ENCODE measurements at places on chromosomes 5 and 9.
A peak's percentile ranks its signal among the peaks of the same experiment; 100 is the strongest.

GRCh38 chr5:80368661-80369480 lies 39.0 kb upstream of the ZFYVE16 start:
- DNase-seq = no peak

- DNase-seq = no peak
Observed at GRCh38 chr9:72361217-72361616, 3.8 kb downstream of the ZFAND5 start.

DNA sequence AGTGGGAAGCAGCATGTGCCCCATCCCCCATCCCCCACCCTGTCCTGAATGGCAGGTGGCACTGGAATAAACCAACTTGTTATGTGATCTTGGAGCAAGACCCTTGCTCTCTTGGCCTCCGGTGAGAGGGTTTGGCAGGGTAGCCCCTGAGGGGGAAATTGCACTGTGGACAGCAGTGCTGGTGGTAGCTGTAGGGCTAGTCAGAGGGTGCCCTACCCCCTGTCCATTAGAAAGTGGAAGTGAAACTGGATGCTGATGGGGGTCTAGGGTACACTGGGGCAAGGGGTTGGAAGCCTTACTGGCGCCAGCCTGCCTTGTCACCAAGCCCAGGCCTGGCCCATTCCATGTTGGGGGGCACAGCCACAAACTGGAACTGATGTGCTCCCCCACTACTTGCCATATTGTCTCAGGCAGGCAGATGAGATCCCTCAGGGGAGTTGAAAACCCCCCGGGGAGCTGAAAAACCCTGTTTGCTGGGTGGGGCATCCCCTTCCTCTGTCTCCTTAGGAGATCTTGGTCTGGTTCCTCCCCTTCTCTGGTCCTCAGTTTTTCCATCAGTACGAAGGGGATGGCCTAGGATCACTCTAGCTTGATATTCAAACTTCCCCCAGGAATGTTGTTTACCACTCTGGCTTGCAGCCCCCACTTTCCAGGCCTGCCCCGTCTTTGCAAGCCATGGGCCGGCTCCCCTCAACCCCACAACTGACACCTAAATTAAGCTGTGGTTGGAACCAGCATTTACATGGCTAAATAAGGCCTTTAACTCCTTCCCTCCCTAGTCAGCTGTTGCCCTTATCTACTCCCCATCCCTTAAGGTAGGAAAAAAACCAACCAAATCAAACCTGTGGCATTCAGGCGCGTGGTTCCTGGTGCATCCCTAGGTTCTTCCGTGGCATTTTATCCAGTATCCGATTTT lies 14.4 kb upstream of the SYNPO start:
- DNase-seq = no peak

DNA sequence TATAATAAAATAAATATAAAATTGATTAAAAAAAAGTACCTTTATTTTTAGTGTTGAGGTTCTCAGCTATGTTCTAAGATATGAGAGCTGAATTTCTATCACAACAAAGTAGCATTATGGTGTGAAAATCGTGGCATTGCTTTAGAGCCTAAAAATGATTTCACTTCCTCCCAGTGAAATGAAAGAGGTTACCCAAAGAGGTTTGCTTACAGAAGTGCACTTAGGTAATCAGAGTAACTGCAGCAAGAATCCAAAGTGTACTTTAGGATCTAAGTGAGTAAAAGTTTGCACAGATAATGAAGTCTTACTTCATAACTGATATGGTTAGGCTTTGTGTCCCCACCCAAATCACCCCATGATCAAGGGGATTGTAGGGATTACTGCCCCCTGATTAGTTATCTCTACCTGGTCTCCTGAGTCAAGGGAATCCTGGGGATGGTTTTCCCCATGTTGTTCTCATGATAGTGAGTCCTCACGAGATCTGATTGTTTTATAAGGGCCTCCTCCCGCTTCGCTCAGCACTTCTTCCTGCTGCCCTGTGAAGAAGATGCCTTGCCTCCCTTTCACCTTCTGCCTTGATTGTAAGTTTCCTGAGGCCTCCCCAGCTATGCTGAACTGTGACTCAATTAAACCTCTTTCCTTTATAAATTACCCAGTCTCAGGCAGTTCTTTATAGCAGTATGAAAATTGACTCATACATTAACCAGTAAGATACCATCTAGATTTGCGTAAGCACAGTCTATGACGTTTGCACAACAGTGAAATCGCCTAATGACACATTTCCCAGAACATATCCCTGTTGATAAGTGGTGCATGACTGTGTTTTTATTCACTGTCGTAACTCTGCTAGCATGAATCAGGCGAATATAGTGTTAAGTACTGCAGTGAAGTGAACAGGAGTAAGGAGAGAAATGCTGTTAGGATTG lies 40.3 kb upstream of the LRRC70 start:
- DNase-seq = peak; percentile 67

DNA sequence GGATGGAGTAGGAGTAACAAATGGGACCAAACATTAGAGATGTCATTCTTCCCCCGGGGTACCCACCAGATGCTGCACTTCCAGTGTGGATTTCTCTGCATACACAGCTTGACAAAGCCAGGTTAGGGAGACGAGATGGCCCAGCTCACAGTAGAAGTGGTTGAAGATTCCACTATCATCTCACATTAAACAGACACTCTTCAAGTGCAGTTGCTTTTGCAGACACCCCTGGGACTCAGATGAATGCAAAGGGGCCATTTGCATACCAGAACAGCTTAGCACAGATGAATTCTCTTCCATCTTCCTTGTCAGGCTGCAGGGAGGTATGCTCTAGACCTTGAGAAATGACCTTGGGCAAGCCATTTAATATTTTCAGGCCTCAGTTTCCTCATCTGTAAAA lies 12.6 kb upstream of the C5orf58 start:
- no peak for DNase-seq

DNA sequence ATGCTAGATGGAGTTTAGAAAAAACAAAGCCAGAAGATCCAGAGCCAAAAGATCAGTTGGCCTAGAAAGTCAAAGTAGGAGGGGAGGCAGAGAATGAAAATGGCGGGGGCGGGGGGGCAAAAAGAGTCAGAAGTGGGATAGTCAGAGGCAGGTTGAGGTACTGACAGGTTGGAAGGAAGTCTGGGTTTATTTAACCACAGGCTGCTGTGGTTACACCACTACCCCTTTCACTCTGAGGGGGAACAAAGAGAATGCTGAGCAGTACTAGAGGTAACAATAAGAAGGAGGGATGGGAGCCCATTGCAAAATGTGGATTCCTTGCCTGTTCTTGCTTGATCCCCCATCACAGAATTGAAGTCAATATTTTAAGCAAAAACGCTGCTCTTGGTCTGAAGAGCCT lies 111.8 kb downstream of the CAVIN4 start:
- DNase-seq = no peak

GRCh38 chr5:137627293-137627692 lies 108.6 kb downstream of the KLHL3 start:
- DNase-seq = no peak

GRCh38 chr9:130160862-130161470 lies 11.2 kb upstream of the NCS1 start:
- DNase-seq = no peak

DNA sequence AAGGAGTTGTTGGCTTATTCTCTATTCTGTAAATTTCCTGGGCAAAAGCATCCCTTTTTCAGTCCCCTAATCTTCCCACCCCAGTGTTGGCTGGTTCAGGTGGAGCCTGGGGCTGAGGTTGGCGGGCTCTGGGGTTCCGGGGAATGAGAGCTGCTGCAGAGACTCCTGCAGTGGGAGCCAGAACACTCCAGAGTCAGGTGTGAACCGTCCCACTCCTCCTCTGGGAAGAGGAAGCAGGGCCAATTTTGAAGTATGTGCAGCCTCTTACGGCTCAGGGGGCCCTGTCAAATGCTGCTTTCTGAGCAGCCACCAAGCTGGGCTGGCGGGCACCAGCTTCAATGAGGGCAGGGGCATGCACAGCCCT lies 42.8 kb downstream of the JADE2 start:
- DNase-seq = no peak

DNA sequence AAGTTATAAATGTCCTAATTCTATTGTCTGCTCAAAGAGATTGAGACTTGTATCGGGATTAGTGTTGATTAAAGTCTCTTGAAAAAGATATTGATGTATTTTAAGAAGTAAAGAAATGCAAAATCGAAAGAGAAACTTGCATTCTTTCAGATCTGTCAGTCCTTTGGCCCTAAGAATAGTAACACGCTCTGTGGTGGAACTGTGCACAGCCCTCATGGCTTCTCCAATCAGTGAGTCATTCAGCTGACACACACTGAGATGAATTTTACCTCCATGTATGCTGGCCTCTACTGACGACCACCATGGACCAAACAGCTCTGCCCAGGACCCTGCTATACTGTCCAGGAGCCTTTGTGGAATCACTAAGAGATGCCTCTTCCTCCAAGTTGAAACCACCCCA lies 232.4 kb downstream of the ESM1 start:
- DNase-seq = no peak

DNA sequence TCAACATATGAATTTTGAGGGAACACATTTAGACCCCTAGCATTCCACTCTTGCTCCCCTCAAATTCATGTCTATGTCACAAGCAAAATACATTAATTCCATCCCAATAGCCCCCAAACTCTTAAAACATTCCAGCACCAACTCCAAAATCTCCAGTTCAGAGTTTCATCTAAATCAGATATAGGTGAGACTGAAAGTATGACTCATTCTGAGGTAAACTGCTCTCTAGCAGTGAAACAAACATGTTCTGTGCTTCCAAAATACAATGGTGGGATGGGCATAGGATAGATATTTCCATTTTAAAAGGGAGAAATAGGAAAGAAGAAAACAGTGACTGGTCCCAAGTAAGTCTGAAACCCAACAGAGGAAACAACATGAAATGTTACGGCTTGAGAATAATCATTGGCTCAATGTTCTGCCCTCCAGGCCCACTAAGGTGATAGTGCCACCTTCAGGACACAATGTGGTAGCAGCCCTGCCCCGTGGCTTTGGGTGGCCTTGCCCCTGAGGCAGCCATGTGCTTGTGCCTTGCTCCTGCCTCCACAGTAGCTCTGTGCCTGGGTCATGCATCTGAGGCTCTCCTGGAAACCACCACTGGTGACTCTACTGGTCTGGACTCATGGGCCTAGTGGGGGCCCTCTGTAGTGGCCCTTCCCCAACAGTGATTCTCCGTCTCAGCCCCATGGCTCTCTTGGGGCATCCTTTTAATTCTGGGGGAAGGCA lies 36.4 kb upstream of the IPPK start:
- DNase-seq = peak; percentile 59

GRCh38 chr9:75892216-75892911 lies 1.9 kb downstream of the PCSK5 start:
- no peak for DNase-seq

DNA sequence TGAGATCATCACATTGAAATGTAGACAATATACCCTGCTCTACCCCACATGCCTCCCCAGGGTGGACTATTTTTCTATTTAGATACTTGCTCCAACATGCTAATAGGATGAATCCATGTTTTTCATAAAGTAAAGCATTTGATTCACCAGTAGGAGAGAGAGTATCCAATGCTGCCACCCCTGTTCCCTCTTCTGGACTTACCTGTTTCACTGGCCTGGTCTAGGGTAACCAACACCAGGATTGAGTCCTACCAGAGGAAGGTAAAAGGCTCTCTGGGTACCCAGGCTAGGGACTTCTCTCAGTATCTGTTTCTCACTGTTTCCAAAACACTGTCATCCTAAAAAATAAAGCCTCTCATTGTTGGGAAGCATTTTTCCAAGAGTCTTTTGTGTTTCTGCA lies 30.2 kb upstream of the GABRP start:
- DNase-seq = no peak

DNA sequence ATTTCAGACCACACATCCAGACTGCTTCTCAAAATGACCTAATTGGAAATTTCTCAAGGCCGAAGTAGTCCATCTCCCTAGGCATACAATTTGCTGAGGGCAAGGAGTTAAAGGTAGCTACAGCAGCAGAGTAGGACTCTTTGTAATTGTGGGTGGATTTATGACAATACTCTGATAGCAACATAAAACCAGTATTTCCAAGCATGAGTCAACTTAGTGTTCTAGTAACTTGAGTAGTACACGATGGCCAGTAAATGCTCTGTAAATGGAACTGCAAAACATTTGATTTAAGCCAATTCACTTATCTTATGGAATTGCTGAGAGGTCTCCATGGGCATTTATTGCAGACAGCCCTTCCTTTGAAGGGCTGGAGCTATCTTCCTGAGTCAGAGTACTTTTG lies 352.2 kb downstream of the PLK2 start:
- no peak for DNase-seq

GRCh38 chr9:129484352-129485000 lies 136.4 kb downstream of the C9orf50 start:
- no peak for DNase-seq

DNA sequence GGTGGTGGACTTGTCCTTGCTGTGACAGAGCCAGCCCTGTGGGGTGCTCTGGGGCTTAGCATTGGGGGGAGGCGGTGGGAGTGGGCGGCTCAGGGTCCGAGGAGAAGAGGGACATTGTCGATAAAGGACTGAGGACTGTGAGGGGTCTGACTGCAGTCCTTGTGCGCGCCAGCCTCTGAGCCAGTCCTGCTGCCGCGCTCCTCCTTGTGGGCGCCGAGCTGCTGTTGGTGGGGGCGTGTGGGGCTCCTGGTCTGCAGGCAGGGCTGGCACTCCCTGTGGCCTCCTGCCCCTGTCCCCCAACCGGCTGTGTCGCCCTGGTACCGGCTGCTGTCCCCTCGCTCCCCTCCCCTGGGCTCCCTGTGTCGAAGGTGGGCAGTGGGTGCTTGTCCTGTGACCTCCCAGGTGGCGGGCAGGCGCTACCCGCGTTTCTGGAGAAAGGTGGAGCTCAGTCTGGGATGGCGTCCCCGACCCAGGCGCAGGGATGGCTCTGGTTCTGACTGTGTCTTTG lies 6.9 kb downstream of the RNU6ATAC start:
- no peak for DNase-seq

DNA sequence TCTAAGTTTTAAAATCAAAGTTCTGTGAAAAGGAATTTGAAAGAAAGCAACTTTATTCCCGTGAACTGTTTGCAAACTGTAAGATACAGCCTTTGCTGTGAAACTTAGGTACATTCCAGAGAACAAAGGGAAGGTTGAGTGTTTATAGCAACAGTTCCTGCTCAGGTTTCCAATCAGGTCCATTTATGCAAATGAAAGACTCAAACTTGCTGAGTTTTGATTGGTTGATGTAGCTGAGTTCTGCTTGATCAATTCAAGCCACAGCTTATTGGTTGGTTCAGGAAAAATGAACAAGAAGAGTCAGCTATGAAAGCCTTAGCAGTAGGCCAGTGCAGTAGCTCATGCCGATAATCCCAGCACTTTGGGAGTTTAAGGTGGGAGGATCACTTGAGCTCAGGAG lies 37.9 kb downstream of the SLC27A6 start:
- no peak for DNase-seq

DNA sequence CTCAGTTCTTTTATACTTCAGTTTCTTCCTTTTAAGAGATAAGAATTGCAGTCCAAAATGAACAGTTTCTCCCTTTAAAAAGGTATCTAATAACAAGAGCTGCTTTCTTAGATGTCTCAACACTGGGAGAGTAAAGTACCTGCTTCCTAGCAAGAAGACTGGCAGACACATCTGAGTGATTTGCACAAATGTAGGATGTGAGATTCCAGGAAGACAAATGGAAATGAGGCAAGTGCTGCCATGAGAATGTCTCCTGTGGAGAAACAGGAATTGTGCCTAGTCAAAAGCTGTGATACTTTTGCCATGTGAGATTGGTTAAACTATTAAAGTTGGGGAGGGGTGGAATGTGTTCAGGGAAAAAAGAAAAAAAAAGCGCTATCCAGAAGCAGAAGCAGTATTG lies 159.1 kb downstream of the HTR1A start:
- no peak for DNase-seq
